Activated T-helper 1 cell treated with anti-CD3 and anti-CD28 coated beads, Interleukin-2, amount 50 U/mL, for 16 hours (primary cell): ENCODE measurements at places on chromosomes 16 and 17.

GRCh38 chr16:87246269-87247065 lies 70.7 kb downstream of the C16orf95 start:
- DNase-seq: no peak

DNA sequence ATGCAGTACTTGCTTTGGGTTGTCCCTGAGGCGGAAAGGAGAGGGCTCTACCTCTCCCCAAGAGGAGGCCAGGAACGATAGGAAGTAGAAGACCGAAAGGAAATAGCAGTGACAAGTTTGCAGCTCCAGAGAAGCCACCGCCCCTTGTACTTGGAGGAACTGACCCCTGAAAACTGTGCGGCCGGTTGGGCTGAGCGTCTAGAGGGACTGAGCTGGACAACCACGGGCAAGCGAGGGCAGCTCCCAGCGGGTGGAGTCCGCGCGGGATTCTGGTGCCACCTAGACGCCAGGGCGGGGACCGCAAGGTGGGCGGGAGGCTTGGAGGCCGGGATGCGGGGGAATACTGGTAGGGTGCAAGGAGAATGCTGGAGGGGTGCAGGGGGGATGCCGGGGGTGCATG lies 1.3 kb upstream of the SLC6A4 start:
- DNase-seq: no peak

DNA sequence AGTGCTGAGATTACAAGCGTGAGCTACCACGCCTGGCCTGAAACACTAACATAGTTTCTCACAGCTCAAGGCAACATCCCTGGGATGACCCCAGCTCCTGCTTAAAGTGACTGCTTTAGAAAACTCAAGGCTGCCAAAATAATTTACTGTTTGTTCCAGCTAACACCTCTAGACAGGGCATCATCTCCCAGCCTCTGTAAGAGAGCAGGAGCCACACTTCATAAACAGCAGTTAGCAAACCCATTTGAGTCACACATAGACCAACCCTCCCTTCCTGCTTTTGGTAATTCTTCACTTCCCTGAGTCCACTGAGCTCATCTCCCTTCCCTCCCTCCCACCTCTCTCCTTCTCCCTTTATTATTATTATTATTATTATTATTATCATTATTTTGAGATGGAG lies 201.3 kb downstream of the XYLT1 start:
- no peak for DNase-seq

DNA sequence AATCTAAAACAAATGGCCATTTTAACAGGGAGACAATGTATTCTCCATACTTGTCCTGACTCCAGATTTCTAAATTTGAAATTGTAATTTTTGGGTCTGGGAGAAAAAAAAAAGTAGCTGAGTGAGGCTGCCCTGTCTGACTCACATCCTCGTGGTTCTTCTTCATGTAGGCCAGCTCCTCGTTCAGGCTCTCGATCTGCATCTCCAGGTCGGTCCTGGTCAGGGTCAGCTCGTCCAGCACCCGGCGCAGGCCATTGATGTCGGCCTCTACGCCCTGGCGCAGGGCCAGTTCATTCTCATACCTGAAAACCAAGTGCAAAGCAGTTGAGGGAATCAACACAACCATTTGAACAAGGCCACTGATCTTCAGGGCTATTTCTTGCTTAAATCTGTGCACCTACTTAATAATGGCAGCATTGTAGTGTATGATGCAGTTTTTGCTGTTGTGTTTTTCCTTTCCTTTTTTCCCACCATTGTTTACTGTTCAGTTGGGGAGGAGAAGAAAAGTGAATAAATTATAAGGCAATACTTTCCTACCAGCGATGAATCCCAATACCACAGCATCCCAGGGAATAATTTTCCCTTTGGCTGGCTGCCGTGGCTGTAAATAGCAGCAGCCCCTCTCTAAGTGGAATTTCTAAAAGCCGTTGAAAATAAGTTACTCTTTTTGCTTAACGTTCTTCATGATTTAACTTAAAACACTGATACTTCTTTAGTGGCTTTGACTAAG lies 2.2 kb downstream of the KRT12 start:
- no peak for DNase-seq

GRCh38 chr17:72525225-72526015 lies 404.6 kb downstream of the SOX9 start:
- no peak for DNase-seq

DNA sequence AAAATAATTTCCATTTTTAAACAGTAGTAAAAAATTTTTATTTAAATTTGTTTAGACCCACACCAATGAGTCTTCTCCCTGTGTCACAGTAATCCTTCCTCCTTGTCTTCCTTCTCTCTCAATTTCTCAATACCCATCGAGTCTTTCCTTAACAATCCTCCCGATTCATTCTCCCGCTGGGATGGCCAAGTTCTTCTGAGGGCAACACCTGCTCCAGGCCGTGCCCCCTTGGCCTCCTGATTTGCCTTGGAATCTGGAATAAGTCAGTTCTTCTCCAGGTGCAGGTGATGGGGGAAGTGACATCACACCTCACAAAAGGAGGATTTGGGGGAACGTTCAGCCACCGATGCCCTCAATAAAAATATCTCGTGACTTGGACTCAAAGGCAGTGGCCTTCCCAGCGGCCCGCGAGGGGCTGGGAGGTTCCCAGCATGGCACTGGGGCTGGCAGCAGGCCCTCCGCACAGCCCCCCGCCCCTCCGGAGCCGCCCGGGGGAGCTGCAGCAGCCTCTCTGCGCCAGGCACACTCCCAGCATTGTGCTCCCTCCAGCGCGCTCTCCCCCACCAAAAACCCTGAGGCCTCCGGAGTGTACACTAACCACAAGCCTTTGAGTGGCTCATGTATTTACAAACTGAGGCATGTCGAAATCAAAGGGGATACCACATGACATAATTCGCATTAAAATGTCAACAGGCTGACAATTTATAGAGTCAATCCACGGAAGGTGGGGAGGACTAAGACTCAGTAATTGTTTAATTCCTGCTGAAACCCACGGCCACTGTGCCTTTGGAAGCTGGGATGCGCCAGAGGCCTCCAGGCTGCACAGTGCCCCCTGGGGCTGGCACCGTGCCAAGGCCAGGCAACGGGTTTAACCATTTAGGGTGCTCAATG lies 120.5 kb downstream of the ZFHX3 start:
- no peak for DNase-seq

DNA sequence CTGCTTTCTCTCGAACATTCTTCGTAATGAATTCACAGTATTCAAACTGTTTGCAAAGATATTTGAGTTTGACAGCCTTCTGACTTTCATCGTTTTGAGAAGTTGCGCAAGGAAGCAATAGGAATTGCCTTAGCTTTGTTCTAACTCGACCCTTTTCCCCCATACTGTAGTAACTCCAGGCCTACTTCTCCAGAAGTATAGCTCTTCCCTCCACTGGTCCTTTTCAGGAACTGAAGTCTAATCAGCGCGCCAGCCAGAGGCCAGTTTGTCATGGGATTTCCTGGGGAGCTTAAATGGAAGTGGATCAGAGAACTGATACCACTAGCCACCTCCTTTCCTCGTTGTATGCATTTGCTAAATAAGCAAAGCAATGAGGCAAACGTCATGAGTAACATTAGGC lies 27.9 kb downstream of the CDR2 start:
- no peak for DNase-seq

DNA sequence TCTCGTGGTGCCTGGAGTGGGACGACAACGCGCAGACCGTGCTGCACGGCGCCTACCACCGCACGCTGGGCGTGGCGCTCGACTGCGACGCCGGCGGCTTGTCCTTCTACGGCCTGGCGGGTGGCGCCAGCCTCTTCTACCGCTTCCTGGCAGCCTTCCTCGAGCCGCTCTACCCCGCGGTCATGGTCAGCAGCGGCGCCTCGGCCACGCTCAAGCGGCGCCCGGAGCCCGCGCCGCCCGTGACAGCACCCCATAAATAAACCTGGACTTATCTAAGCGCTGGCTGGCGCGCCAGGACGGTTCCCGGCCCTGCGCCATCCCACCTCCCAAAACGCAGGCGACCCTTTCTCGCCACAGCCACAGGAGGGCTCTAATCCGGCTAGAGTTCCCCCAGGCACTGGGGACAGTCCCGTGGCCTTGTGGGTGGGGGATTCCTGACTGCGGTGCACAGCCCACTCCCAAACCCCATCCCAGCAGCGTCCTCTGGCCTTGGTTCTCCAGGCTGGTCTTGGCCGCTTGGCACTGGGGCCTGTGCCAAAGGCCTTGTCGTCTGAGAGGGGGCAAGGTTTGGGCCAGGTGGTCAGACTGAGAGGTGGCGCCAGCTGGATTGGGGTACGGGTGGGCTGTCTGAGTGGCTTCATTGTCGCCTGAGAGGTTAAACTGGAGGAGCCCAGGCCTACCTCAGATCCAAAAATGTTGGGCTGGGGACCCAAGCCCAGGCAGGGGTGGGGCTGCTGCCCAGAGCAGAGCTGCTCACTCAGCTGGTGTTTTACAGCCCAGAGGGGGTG lies 10.1 kb upstream of the SLC16A5 start:
- no peak for DNase-seq

GRCh38 chr16:89685916-89686315 lies 573 bp upstream of the CDK10 start:
- no peak for DNase-seq

DNA sequence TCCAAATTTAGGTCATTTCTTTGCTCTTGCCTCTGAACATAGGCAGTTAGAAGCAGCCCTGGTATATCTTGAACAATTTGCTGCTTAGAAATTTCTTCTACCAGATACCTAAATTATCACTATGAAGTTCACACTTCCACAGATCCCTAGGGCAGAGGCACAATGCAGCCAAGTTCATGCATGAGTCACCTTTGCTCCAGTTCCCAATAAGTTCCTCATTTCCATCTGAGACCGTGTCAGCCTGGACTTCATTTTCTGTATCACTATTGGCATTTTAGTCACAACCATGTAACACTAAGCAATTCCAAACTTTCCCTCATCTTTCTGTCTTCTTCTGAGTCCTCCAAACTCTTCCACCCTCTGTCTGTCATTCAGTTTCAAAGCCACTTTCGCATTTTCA lies 45.0 kb downstream of the KCNJ16 start:
- DNase-seq: no peak

GRCh38 chr17:31392856-31393748 lies 1.6 kb downstream of the RAB11FIP4 start:
- DNase-seq: no peak

DNA sequence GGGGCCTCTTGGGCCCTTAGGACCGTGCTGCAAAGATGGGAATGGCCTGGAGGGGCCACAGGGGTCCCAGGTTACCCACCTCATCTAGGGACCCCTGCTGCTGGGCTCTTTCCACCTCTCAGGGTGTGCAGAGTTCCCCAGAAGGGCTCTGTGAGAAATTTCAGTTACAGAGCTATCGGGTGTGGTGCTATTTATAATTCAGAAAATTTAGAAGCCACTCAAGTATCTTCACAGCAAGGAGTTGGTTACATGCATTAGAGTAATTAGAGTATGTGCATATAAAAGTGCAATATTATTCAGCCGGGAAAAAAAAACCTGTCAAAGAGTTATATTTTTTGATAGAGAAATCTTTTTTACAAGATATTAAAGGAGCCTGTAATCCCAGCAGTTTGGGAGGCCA lies 18.9 kb downstream of the C16orf90 start:
- DNase-seq: no peak

DNA sequence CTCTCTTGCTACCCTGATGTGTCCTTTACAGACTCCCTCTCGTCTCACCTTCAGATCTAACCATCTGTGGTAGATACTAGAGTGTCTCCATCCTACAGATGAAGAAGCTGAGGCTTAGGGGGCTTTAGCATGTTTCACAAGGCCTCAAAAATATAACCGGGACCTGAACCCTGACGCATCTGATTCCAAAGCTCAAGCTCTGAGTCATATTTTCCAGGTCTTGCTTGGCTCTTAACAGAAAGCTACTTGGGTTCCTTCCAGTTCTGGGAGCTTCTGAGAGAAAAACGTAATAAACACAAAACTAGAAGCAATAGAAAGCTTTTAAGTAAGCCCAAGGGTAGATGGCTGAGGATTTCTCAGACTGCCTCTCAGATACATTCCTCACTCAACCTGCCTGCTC lies 224.3 kb upstream of the EEF2KMT start:
- DNase-seq: no peak

- peak; percentile 13 for DNase-seq
Measured at GRCh38 chr16:68800257-68800875, 43.0 kb upstream of the TANGO6 start.

DNA sequence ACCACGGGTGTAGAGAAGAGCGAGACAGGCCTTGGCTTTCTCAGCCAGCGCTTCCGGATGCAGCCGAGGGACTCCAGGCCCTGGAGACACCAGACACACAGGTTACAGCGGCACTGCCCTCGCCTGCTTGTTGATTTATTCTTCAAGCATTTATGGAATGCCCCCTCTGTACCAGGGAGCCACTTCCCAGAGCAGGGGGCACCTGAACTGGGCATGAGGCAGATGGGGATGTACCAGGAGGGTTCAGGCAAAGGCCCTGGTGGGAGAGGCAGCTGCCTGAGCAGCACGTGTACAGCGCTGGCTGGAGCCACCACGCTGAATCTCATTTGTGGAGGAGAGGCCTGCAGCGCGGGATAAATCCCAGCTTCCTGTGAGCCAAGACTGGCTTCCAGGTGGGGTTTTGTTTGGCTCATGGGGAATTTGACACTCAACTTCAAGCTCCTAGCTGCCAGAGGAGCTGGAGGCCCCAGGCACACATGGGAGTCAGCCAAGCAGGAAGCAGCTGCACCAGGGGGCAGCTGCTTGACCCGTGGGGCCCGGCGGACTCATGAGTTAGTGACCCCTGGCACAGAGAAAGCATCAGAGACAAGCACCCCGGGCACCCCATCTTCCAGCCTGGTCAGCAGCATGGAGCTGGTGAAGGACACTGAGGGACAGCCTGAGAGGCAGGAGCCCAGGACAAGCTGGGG lies 59.7 kb downstream of the IL21R start:
- DNase-seq: no peak

- DNase-seq: no peak
Measured at GRCh38 chr17:35693662-35694061, 37.8 kb upstream of the RASL10B start.

GRCh38 chr17:49471089-49471683 lies 23.9 kb upstream of the NGFR start:
- DNase-seq: no peak

GRCh38 chr16:30407804-30408534 lies 563 bp downstream of the ZNF771 start:
- no peak for DNase-seq

DNA sequence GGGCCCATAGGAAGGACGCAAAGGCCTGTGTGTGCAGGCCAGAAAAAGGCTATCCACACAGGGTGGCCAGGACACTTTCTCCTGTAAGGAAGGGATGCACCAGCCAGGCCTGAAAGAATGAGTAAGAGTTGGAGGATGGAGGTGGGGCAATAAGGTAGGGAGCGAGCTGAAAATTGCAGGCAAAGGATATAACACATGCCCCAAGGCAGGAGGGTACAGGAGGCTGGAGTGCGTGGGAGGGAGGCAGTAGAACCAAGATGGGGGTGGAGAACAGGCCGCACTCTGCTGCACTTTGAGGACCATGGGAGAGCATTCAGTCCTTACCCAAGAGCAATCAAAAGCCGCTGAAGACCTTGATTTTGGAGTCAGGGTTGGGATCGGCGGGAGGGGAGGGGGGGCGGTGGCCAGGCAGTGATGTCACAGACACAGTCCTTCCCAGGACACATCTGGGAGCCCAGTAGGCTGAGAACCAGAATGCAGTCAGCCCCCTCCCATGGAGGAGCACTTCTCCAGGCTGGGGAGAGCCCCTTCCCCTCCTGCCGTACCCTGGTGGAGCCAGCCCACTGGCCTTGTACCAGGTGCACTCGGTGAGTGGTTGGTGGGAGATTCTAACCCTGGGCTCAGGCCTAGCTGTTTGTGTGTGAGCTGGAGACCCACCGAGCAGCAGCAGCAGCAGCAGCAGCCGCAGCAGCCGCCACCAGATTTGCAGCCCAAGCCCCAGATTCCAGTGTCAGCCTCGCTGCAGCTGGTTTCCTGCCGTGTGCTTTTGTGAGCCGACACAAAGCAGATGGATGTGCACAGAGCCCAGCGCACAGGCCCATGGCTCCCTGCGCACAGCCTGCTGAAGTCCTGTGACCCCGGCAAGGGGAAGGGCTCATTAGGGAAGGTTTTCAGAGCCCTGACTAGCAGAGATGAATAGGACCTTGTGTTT lies 17.5 kb downstream of the ANKRD40 start:
- no peak for DNase-seq
